C1 segment of cervical spinal cord (tissue), 14 donors: ENCODE measurements at places on chromosomes 2 and 18.

- DNase-seq: no peak
Measured at GRCh38 chr18:73577365-73577764, 570.3 kb downstream of the FBXO15 start.

- no peak for DNase-seq
Measured at GRCh38 chr2:142946941-142947340, 69.5 kb downstream of the KYNU start.

DNA sequence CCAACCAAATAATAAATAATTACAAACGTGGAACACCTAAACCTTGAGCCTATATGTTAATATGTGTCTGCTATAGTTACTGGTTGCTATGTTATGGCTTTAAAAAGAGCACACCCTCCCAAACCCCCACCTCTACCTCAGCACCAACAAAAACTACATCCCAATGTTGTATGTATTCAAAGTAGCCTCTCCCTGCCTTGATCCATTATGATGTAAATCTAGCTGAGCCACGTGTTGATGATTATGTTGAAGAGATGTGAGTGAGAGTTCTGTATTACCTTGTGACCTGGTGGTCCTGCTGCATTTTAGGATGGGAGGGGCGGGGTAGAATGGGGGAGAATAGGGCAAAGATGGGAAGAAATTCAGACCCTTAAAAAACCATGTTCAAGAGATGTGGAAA lies 4.8 kb downstream of the MFSD6 start:
- no peak for DNase-seq

DNA sequence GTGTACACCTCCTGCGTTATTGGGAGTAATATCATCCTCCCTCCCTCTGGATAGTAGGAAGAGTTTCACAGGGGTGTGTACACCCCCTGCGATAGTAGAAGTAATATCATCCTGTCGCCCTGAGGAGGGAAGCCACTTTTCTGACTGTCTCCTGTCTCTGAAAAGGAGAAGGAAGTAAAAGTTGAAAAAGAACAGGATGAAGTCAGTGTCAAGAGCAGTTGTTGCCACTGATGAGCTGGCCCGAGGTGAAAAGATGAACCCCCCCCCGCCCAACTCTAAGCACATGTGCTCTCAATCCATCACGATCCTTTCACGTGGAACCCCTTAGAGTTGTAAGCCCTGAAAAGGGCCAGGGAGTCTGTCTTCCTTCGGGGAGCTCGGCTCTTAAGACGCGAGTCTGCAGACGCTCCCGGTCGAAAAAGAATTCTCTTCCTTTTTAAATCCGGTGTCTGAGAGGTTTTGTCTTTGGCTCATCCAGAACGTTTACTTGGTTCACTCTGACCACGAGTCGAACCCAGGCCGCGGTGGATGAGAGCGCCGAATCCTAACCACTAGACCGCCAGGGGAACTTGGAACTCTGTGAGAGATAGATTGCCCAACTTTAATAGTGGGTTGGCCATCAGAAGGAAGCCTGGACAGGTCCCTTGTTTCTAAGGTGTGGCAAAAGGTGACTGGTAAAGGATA lies 22.4 kb upstream of the NAGK start:
- no peak for DNase-seq

GRCh38 chr2:179455172-179455524 lies 190.5 kb upstream of the SESTD1 start:
- no peak for DNase-seq

GRCh38 chr2:100752628-100753333 lies 67.2 kb upstream of the NPAS2 start:
- DNase-seq: no peak

DNA sequence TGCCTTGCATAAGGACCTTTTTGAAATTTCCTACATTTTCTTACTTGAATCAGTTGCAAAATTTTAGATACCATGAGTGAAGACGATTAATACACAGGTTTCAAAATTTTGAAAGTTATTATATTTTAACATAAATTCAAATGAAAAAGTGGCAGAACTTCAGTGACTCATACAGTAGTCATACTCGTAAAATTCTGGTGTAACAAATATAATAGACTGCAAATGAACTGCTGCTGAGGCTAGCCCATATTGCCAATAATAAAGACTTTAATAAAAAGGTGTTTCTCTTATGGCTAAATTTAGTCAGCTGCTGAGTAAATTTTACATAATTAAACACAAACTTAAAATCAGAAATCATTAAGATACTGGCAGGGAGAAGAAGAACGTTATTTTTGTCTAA lies 36.9 kb downstream of the MSH6 start:
- DNase-seq: no peak

- no peak for DNase-seq
Measured at GRCh38 chr2:1591978-1592907, 152.1 kb downstream of the PXDN start.

GRCh38 chr2:177338177-177338721 lies 54.3 kb upstream of the AGPS start:
- DNase-seq: no peak

DNA sequence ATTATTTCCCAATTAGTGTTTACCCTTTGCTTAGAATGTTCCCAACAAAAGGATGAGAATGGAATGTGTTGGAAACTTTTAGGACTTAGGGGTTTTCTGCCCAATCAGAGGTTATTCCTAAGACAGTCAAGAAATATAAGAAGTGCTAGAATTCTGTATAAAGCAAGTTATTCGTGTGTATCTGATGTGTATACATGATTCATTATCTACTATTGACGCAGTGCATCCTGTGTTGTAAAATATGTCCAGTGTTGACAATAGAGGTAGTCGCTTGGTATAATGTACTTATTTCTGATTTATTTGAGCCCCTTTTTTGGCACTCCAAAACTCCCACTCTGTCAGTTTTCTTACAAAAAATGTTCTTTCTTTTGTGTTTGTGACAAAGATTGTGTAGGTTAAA lies 881 bp downstream of the PIKFYVE start:
- no peak for DNase-seq
